Activated T-cell treated with anti-CD3 and anti-CD28 coated beads for 1 hour (primary cell): ENCODE measurements at places on chromosomes 16 and 17.

- no peak for DNase-seq
Observed at GRCh38 chr16:24430954-24431760, 108.2 kb upstream of the RBBP6 start.

DNA sequence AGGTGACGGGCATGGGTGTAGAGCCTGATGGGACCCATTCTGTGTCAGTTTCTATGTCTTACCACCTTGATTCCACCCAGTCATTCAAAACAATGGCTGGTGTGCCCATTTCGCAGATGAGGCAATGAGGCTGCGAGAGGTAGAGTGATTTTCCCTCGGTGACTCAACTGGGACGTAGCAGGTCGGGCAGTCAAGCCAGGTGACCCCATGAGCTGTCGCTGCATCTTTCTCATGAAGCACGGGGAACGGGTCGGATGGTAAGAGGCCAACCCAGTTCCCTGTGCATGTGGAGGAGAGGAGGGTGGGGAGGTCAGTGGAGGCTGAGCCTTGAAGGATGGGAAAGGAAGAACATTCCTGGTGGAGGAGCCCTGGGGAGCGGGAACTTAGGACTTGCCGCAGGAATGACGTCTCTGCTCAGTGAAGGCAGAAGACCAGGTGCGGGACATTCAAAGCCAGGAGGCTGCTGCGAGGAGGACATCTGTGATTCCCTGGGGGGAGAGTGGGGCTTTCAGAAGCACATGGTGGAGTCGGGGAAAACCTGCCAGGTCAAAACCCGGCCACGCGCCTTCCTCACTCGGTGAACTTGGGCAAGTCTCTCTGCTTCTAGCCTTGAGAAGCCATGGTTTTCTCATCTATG, 1.1 kb downstream of the IL21R start:
- no peak for DNase-seq

GRCh38 chr17:78922816-78923498, 2.2 kb downstream of the TIMP2 start:
- DNase-seq: no peak

GRCh38 chr16:87239545-87239944, 77.6 kb downstream of the C16orf95 start:
- DNase-seq: no peak

- no peak for DNase-seq
Observed at GRCh38 chr17:79029327-79030009, 5.5 kb downstream of the C1QTNF1 start.

DNA sequence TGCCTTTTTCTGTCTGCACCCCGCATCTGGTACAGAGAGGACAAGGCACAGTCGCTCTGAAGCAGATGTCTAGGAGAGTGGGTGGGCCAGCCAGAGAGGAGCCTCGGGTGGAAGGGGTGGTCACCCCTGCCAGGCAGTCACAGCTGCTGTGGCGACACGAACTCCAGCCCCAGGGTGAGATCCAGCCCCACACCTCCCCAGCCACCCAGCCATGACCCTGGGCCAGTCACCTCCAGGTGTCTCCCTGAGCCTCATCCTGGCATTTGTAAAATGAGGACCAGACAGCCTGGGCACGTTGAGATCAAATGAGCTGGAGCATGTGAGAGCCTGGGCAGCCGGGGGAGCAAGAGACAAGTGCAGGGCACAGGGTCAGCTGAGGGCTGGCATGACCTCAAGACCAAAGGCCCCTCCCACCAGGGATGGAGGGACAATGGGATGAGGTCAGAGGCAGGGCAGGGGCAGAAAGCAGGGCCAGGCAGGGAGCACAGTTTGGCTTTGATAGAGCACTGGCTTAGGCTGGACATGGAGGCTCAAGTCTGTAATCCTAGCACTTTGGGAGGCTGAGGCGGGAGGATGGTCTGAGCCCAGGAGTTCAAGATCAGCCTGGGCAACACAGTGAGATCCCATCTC, 7.7 kb downstream of the ADAM11 start:
- no peak for DNase-seq

DNA sequence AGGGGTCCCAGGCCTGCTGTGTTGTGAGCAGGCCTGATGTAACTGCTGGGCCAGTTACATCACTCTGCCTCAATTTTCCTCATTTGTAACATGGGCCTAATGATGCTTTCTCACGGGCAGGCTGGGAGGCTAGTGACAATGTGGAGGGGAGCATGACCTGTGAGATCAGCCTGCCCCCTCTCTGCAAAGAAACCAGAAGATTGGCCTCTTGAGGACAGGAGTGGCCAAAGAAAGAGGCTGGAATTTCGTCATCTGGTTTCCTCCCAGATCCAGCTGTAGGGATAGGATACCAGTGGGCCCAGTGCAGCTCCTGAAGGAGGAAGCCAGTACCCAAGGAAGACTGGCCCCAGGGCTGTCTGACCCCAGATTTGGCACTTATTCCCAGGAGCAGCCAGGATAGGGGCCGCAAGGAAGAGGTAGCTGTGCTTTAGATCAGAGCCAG, 615 bp upstream of the SREBF1 start:
- no peak for DNase-seq

- DNase-seq: no peak
Observed at GRCh38 chr17:76140661-76141211, 309 bp downstream of the FOXJ1 start.

DNA sequence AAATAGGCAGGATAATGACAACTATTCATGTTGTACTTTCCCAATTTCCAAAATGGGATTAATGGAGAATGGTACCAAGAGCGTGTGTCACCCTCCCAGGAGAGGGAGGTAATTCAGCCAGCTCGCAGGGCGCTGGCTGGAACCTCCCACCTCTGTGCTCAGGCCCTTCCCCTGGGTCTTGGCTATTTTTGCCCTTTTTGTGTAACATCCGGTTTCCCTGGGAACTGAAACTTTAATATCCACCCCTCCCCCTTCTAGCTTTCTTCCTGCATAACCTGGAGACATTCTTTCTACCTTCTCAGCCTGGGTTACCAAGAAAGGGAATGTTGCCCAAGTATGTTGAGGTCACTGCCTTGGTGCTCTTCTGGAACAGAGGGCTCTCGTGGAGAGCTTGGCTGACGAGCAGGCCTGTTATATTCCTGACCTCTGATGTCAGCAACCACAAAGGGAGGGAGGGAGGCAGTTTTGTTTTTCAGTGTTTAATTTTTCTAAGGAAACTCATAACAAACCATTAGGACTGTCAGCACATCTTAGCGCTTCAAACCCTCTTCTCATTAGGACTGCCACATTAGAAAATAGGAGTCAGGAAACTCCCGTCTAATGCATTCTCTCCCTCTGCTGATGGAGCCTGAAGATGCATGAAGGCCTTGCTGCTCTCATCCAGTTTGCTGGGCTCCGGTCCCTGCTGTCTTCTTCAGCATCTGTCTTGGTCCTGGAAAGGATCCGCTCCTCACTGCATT, 25.6 kb downstream of the ITGB3 start:
- DNase-seq: no peak

DNA sequence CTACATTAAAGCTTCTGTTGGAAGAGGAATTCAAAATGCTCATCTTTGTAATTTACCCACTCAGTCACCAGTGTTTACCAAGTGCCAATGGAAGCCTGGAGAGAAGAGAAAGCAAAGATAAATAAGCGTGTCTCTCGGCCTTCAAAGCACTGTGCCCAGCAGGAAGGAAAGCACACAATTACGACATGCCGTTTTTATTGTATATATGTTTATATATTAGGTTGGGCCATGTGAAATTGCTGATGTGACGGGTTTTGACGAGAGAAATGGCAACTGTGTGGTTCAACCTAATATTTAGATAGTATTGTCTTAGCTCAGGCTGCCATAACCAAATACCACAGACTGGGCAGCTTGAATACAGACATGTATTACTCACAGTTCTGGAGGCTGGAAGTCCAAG, 79.3 kb upstream of the HSBP1 start:
- no peak for DNase-seq

- DNase-seq: no peak
Observed at GRCh38 chr16:88064889-88065746, 113.9 kb downstream of the BANP start.

DNA sequence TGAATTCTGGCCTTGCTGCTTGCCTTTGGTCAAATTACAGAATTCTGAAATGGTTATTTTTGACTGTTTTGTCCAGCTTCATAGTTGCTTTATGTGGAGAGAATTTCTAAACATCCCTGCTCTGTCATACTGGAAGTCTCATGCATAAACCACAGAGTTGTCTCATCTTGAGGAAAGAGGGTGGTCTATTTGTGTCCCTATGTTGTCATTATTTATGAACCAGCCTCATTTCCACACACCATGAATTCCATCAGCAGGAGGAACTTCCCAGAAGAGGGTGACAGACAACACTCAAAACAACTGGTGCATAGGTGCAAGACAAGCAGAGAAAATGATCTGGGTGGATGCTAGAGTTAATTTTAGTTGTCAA, 525.8 kb upstream of the GOT2 start:
- no peak for DNase-seq

- DNase-seq: no peak
Observed at GRCh38 chr17:9028988-9029570, 7.8 kb downstream of the NTN1 start.
